ENCODE measurements at places on chromosomes 2 and 18.

DNA sequence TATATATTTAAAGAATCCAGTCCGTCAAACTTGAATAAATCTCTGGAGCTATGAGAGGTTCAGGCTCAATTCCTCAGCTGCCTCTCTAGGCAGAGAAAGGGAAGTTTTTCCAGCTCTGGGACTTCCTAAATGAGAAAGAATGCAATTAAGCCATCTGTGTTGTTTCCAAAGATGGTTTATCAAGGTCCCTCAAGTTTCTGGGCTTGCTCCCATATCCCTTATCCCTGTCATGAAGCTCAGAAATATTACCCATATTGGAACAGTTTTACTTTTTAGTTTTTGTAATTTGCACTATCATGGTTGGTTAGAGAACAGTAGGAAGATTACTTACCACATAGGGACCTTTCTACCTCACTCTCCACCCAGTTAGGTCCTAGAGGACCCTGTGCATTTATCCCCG lies 1.4 kb downstream of the CNTNAP5 start:
- DNase-seq: no peak

- no peak for DNase-seq
These were observed 394.9 kb upstream of the ZEB2 start for GRCh38 chr2:144914622-144915318.

DNA sequence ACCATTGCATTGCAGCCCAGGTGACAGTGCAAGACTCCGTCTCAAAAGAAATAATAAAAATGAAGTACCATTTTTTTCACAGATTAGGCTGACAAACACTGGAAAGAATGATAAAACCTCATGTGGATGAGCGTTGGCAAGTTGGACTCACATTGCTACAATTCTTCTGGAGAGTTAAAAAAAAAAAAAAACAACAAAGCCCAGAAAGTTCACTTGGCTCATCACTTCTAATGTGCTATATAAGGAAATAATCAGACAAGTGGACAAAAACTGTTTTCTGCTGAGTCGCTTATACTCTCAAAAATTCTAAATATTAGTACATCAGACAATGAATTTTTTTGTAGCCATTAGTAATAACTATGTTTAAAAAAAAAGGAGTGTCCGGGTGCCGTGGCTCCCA lies 38.4 kb downstream of the PKP4 start:
- DNase-seq: no peak

GRCh38 chr2:239376942-239377531 lies 23.8 kb downstream of the HDAC4 start:
- DNase-seq: no peak

- DNase-seq: no peak
These were observed 166.1 kb downstream of the TFCP2L1 start for GRCh38 chr2:121118951-121119350.

GRCh38 chr18:23302851-23303527 lies 150.1 kb upstream of the RIOK3 start:
- no peak for DNase-seq

DNA sequence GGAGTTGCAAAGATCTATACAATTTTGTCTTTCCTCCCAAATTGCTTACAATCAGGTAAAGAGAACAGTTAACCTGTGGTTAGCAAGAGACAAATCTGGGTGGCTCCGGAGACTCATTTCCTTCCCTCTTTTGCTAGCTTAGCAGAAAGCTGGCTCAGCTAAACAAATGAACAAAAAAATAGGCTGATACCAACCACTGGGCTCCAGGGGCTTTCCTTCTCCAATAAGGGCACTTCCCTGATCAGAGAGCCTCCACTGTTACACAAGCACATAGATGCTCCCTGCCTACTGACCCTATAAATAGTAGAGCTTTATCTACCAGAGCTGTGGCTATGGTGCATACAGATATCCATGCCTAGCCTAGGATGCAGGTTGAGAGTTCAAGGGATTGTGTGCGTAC lies 90.1 kb upstream of the ARL5A start:
- no peak for DNase-seq

- no peak for DNase-seq
These were observed 52.3 kb downstream of the PIEZO2 start for GRCh38 chr18:11096839-11097750.

Data from right lung (tissue), 10 donors.